Heart left ventricle (tissue), 16 donors: ENCODE measurements at places on chromosomes 2 and 18. TPM values are rescaled to one million over a fixed set of nuclear protein-coding genes. Genes with fewer than 3 reads are reported as not detected.

GRCh38 chr2:79789811-79790210, 277.0 kb downstream of the CTNNA2 start:
- DNase-seq: no peak

DNA sequence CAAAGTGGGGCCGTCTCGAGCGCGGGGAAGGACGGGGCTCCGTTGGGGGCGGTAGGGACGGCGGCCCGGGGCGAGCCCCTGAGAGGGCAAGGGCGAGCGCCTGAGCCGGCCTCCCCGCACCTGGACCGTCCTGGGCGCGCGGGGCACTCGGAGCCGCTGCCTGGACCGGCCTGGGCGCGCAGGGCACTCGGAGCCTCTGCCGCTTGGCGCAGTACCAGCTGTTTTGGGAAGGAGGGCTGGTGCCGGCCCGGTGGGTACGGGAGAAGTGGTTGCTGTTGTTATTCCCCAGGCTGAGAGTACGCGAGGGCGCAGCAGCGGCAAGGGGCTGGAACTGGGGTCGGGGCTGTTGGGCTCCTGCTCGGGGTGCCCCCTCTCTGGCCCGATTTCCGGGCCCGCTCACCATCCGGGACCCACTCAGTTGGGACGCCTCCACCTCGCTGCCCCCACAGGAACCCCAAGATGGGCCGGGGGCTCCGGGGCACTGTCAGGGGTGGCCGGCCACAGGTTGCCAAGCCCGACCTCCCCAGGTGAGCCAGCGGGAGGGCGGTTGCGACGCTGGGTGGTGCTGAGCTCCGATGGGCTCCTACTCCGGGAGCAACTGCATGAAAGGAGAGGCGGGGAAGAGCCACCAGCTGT, 579 bp downstream of the ARHGEF4 start:
- no peak for DNase-seq

Gene RAX
- not detected for total RNA-seq

DNA sequence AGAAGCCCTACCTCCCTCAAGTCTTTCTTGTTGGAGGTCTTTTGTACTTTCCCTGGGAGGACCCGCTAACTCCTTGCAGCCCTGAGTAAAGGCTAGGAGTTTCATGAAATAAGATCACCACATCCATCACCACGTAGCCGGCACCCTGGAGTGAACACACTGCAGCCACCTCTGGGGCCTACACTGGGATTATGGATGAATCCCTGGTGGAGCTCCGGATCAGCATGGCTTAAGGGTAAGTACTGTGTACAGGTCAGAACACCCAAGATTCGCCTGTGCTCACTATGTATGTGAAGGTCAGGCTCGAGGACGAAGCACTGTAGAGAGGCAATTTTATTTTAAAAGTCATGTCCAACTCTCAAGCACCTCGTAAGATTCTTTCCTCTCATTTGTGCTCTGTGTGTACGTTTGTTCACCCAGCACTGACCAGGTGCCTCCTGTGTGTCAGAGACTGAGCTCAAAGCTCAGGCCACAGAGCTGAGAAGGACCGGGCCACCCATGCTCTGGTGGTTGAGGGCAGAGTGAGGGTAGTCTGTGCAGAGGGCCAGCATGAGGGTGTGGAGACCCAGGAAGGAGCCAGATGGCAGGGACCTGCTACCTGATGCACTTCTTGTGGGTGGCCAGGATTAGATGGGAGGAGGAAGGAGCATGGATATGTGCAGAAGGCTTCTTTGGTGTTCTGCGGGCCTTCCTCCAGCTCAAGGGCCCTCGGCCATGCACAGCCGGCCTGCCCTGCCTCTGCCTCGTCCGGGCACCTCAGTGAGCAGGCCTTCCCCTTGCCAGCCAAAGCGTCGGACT, 66.7 kb upstream of the TFCP2L1 start:
- no peak for DNase-seq

DNA sequence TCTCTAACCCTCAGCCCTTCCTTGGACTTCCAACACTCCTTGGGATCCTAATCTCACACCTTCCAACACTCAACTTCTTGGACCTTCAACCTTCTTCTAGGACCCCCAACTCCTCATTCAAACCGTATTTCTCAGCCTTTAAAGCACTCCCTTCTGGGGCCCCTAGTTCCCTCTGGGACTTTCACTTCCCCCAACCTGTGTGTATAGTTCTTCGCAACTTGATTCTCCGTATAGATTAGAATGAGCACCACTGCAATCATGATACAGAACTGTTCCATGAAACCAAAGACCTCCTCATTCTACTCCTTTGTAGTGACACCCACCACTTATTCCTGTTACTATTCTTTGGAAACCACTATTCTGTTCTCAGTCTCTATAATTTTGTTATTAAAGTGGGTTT, 62.0 kb upstream of the NFU1 start:
- no peak for DNase-seq

DNA sequence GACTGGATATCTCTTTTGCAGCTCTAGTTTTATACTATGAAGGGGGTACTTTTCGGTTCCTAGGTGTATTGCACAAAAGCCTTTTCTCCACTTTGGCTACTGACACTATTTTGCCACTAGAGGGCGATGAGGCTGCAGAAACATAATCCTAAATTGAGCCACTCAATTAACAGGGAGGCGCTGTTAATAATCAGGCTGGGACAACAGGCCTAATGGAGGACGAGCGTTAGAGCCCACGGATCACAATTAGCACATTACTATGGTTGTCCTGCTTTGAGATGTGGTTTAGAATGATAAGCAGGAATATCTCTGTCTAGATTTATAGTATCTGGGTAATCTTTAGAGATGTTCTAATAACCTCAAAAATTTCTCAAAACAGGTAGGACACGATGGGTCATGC, 62.2 kb upstream of the PMAIP1 start:
- peak; percentile 17 for DNase-seq

Gene NPPC
- 0.67 TPM for total RNA-seq

DNA sequence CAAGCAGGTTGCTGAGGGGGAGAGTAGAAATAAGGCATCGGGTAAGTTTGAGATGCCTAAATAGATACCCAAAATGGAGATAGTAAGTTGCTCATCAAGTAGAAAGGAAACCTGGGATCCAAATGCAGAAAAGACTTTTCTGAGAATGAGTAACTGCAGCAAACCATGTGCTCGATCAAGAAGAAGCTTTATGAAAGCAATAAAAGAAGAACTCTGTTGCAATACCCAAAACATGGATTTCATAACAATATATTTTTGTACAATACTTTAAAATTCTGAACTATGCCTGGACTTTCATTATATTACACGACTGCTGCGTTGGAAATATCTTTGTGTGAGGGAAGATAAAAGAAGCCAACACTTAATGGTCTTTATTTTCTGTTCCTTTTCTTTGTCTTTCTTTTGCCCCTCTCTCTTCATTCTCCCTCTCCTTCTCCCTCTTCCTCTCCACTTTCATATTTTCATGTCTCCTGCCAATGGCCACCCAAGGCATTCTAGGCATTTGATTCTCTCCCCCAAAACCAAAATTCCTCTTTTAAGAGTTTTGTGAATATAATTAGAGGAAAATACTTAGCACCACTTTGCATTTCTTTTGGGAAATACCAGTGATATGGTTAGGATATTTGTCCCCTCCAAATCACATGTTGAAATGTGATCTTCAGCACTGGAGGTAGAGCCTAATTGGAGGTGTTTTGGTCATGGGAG, 257.6 kb downstream of the MREG start:
- DNase-seq: no peak

GRCh38 chr2:232926431-232926939, 56.4 kb downstream of the SNORC start:
- DNase-seq: no peak

GRCh38 chr2:6846967-6847681, 18.6 kb downstream of the CMPK2 start:
- DNase-seq: no peak

DNA sequence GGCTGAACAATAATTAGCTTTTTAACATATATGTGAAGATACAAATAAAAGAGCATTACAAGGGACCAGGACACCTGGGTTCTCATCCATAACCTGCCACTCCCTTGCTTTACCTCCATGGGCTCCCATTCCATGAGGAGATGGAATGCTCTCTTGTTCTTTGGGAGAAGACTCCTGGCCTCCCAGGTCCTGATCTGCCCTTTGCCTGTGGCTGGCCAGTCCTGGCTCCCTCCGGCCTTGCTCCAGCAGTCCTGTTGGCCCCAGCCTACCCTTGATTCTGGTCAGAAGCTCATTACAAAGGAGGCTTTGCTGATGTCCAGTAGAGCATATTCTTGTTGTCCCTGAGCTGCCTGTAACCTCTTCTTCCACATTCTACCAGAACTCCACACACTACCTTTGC, 60.3 kb downstream of the ADD2 start:
- DNase-seq: no peak

DNA sequence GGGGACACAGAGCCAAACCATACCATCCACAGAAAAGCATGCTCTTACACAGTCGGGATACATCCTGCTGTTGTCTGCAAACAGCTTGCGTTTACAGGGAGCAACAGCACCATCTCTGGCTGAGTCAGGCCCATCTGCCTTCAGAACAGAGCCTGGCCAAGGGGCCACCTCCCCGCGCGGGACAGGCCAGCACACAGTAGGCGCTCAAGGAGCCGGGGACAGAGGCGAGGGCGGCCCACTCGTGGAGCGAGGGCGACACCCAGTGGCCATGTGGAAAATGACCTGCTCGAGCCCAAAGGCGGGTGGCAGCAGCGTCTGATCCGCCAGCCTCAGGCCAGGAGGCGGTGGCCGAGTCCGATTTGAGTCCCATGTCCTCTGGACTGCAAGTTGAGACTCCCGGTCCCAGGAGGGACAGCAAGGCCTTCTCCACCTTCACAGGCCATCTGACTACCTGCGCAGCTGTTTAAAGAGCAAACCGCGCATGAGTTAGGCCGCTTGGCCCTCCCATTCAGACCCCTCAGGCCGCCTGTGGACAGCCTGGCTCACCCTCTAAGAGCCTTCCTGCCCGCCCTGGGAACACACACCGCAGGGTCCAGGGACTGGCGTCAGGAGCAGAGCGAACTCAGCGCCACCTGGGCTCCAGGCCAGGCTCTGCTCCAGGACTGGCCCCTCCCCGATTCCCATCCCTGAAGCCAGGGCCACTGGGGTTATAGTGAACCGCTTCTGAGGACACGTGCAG, 38.3 kb downstream of the TTC32 start:
- peak; percentile 75 for DNase-seq

Gene CDK15
- total RNA-seq: not detected

DNA sequence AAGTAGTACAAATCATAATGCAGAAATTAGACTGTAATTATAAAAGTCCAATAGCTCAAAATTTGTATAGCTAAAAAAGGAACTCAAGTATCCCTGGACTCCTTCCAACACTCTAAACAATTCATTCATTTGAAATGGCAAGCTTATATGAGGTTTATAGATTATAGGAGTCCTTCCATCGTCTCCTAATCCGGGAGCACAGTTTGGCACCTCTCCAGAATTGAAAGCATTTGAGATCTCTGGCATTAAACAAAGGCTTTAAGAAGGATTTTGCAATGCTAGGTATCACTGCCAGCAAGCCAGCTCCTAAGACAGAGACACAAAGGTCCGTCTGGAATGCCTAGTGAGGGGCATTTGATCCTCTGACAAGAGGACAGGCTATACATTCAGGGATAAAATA, 90.9 kb downstream of the ACVR1 start:
- DNase-seq: no peak

DNA sequence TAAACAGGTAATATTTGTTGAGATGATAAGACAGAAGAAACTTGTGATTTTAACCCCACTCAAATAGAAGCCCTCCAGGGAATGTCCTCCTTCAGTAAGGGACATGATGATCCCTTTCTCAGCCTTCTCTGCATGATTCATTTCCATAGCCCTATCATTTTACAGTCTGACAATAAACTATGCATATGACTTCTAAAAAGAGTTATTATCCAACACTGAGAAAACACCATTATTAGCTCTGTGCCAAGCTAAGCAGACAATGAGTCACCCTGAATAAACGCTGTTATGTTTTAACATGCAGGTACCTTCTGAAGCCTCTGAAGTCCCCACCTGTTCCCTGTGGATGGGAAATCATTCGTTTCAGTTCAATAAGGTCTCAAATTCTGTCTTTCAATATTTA, 54.7 kb downstream of the DTNB start:
- no peak for DNase-seq

GRCh38 chr2:8722986-8723385, 41.1 kb downstream of the ID2 start:
- DNase-seq: no peak
